H1 (cell line): ENCODE measurements at places on chromosomes 2 and 18. TPM values are rescaled to one million over a fixed set of nuclear protein-coding genes. Genes with fewer than 3 reads are reported as not detected.

The PLEK gene
- total RNA-seq: not detected in 2 replicates

DNA sequence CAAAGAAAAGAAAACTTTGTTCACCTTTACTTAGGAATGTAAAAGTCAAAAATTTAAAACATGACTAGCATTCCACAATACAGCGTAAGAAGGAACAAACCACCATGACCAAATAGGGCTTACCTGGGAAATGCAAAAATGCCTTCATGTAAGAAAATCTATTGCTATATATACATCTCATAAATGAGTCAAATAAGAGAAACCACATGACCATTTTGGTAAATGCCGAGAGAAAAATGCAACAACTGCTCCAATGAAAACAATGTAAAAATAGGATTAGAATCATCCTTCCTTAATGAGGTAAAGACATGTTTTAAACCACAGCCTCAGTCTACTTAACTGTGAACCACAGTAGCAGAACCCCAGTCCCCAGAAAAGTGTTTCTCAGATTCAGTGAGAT is 49.4 kb downstream of the TGOLN2 start:
- DNase-seq: no peak

DNA sequence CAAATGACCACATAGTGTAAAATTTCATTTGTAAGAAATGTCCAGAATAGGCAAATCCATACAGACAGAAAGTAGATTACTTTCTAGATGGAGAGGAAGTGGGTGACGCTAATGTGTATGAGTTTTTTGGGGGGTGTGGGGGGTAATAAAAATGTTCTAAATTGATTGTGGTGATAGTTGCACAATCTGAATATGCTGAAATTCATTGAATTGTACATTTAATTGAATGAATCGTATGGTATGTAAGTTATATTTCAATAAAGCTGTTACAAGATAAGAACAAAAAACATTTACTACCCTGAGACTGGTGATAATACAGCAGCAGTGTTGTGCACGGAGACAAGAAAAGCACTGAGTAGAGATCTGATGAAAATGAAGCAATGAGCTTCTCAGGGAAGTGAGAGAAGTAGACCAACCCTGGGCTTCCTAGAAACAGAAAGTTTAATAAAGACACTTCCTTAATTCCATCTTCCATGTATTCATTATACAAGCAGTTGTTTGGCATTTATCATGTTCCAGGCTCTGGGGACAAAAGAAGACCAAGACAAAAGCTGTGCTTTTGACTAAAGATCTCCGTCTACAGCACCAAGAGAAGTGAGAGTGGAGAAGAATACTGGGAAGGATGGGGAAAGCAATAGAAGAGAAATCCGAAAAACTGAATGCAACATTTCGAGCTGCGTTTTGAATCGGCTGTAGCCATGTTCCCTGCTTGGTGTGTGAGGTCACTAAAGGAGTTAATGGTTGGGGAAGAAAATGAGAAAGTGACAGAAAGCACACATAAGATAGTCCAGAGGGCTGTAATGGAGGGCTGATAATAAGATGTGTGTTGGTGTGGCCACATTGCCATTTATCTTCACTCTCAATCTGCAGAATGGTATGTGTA is 1.8 kb upstream of the PDE11A start:
- DNase-seq: no peak

GRCh38 chr2:3606370-3607201 is 11.7 kb downstream of the COLEC11 start:
- DNase-seq: peak; percentile 39

DNA sequence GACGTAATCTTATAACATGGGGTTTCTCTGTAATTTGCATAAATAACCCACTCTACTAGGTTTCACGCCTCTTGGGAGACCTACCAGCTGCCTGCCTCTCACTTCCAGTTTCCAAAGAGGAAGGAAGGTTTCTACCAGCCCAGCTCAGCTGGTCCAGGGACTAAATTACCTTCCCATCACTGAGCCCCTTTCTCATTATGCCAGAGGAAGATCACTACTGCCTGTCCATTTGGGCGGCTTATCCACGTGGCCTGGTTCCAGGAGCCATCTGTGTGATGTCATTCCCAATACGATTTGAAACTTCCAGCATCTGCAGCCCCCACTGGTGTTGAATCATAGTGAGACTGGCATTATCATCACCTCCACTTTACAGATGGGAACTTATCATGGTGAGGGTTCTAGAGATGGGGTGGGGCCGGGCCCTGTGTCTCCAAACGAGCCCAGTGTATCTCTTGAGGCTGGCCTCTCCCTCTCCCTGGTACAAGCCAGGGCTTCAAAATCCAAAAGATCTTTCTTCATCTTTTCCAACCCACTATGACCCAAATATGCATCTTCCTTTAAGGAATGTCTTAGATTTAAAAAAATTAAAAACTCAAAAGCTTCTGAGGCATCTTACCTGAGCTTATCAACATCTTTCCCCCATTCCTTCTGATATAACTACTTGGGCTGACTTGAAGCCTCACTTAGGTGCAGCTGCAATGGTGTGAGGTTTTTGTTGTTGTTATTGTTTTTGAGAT is 140.8 kb downstream of the DDX1 start:
- no peak for DNase-seq

DNA sequence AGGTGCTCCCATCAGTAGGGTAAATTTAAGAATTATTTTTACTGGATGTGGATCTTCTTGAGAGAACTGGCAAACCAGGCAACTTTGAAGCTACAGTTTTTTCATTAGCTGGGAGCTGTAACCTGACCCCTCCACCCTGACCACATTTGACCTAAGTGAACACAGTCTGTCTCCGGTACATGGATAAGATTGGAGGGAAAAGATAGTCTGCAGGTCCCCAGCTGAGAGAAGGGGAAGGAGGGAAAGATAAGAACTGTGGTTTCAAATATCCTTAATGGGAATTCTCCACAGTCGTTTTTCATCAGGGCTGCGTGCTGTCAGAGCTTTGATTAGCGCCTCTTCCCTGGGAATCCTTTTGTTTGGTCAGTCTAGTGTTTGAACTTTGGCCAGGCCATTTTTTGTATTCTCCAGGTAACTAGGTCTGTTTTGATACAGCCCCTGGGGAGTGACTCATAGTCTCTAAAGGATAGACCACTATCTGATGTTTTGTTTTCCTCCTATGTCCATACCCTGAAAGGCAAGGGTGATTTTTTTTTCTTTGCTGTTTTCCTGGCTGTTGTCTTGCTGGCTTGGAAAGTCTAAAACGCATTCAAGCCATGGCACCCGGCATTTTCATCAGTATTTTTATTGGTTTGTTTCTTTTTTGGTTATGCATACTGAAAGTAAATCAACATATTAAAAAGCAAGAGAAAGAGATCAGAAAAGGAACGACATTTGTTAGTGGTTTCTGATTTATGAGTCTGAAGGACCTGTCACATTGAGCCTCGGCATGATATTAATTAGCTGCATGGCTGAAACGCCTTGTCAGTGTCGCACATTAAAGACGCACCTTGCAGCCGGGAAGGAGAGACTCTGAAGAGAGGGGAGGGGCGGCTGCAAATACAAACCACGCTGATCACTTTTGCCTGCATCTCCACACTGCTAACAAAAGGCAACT is 183.4 kb upstream of the FN1 start:
- no peak for DNase-seq

- no peak for DNase-seq
These were observed 294.1 kb upstream of the FANCL start for GRCh38 chr2:58535182-58535581.
